ENCODE measurements at places on chromosomes 1 and 21.

DNA sequence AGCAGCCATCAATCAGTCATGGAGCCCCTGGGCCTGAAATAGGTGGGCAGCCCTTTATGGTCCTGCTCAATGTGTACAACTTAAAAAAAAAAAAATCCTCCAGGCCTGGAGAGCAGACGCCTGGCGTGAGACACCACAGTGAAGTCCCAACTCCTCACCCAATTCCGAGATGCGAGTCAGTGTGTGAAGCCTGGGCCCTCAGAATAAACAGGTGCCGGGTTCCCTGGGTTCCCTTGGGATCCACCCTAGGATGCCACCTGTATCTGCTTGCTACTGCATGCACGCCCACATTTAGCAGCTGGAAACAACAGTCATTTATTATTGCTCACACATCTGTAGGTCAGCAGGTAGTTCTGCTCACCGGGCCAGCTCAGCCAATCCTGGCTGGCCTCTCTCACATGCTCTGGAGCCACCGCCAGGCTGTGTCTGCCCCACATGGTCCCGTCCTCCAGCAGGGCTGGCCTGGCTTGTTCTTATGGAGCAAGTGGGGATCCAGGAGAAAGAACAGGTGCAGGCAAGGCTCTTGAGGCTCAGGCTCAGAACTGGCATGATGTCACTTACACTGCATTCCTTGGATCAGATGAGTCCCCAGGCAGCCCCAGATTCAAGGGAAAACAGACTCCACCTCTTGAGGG is 172.7 kb downstream of the NPHP4 start:
- no peak for DNase-seq

- no peak for DNase-seq
Observed at GRCh38 chr1:29645586-29645985, 409.3 kb downstream of the PTPRU start.

- DNase-seq: no peak
Observed at GRCh38 chr21:15221799-15222386, 157.1 kb upstream of the NRIP1 start.

DNA sequence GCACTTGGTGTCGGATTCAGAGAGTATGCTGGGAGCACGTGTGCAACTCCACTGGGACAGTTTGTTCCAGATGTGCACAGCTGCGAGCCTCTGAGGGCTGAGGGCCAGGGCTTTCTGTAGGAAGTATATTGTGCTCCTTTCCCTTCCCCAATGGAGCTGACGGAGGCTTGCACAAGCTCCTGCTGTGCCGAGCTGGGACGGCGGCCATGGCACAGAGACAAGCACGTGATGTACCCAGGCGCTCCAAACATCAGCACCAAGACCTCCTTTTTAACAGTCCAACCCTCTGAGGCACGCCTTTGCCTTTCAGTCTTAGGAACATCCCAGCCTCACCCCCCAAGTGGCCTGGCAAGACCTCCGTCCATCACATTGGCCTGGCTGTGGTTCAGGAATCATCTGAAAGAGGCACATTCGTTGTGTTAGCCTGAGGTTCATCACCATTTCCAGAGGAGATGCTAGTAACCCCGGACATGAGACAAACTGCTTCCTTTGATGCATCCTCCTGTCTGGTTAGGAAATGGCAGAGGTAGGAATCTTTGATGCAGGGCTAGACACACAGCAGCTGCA is 339.2 kb upstream of the KAZN start:
- no peak for DNase-seq

DNA sequence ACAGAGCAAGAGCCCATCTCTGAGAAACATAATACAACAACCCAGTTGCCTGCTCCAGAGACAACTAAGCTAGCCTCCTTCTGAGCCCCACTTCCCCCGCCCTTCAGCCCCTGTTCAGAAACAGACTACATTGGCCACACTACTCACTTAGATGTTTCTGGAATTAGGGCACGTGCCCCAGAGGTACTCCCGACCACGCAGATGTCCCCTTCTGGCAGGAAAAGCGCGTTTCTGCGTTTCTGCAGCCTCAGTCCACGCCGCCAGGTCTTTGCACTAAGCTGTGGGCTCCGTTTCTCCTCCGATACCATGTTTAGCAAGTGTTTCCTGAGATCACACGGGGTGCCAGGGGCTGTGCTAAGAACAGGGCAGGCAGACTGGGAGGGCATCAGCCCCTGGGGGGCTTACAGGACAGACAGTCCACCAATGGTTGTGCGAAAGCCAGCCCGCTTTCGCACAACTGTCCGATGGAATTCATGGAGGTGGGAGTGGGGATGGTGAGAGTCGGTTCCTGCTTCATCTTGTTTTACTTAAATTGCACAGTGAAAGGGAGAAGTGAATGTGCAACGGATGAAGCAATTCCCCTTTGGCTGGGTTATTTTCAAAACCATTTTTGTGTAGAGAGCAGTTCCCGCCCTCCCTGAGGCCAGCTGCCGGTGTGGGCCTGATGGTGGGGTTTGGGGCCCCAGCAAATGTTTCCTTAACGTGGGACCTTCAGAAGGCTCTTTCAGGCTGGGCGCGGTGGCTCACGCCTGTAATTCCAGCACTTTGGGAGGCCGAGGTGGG is 2.7 kb downstream of the PIK3CD start:
- no peak for DNase-seq

DNA sequence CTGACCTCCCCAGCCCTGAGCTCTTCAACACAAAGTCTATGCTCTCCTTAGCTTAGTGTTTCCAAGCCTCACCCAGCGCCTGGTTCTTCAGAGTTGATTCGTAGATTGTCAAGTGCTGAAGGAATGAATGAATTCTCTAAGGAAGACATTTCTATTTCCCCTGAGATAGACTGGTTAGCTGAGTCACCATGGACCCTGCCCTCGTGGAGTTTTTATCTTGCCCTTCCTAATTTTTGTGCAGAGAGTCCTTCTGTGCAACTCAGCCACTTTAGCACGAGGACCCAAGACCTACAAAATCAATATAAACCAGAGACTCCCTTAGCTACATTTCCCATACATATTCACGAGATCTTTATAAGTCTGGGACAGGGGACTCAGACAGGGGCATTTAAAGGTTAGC is 2.6 kb upstream of the CD244 start:
- DNase-seq: no peak

GRCh38 chr1:116115476-116116439 is 4.6 kb downstream of the MAB21L3 start:
- peak; percentile 80 for DNase-seq

GRCh38 chr21:40080385-40080784 is 213.1 kb downstream of the PCP4 start:
- no peak for DNase-seq

DNA sequence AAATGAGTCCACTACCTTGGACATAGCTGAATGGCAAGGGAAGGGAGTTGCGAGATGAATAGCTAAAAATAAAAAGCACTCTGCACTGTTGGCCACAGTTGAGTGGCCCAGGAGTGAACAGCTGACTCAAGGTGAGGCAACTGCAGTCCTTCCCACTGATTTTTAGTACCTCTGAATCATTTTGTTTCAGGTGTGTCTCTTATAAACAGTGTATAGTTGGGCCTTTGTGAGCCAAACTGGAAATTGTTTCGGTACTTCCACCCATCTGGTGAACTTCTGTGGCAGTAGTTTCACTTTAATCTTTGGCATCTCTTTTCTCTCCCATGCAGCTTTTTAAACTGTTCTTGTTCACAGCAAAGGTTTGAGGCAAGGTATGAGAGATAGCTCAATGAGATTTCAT is 122.7 kb downstream of the VAV3 start:
- no peak for DNase-seq

GRCh38 chr1:178997428-178997827 is 28.3 kb upstream of the FAM20B start:
- no peak for DNase-seq

GRCh38 chr1:115313182-115313581 is 24.9 kb downstream of the NGF start:
- no peak for DNase-seq

DNA sequence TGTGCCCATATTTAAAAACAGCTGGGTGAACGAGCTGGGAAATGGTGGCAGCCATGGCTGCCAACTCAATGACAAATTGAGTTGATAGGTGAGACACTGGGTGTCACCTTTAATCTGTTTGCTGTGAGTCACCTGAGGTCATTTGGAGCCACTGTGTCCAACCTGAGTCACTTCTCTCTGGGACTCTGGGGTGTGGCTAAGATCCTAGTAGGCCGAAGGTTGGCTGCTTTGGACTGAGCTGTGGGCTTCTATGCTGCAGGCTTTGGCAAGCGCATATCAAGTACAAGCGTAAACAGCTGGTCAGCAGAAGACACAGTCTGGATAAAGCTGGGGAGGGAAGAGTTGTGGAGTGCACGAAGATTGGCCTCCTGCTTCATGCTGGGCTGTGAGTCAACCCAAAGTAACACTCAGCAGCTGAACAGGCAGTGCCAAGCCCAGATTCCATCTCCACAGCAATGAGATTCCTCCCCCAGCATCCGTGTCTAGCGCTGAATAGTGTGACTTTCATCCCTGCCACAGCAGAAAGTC is 24.0 kb downstream of the TEX35 start:
- peak; percentile 93 for DNase-seq

GRCh38 chr1:18628511-18628910 is 2.1 kb upstream of the PAX7 start:
- DNase-seq: no peak

DNA sequence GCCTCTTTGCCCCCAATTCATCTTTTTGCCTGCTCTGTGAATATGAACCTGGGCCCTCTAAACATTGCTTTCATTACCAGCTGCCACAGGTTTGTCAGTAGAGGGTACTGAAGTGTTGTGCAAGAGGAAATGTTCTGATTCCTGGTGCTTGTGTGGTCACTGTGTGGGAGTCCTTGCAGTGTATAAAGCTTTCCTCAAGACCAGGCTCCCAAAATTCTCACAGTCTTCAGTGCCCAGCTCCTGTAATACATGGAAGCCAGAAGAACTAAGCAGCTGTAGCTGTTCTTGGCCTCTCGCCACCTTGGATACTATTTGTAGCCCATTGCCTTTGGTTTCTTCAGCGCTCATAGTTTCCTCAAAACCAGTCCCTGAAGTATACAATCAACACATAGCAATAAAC is 1046.2 kb downstream of the BRINP3 start:
- no peak for DNase-seq

DNA sequence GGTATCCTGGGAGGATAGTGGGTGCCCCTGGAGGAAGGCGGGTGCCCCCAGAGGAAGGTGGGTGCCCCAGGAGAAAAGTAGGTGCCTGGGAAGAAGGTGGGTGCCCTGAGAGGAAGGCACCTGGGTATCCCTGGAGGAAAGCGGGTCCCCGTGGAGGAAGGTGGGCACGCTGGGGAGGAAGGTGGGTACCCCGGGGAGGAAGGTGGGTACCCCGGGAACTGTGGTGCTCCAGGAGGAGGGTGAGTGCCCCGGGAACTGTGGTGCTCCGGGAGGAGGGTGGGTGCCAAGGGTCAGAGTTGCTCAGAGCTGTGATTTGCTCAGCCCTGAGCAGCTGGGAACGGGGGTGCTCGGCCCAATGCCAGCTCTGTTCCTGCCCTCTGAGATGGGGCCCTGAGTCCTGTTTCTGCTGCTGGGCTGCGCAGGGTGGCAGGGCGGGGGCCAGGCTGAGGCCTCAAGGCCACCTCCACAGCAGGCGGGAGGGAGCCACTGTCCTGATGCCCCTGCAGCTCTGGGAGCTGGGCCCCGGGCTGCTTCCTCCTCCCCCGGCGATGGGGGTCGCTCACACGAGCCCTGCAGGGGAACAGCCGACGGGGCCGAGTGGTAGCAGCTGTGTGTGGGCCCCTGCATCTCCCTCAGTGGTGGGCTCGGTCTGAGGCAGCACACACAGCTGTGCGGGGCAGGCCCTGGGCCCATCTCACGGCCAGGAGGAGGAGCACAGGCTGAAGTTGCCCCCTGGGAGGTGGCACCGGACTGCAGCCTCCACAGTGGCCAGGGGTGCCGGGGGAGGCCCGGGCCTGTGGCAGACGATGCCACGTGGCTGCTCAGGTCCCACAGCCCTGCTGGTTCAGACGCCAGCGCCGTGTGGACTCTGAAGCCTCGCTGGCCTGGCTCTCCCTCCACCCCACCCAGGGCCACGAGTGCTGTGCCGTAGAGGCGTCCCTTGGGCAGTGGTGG is 57.4 kb downstream of the SLX9 start:
- DNase-seq: no peak

DNA sequence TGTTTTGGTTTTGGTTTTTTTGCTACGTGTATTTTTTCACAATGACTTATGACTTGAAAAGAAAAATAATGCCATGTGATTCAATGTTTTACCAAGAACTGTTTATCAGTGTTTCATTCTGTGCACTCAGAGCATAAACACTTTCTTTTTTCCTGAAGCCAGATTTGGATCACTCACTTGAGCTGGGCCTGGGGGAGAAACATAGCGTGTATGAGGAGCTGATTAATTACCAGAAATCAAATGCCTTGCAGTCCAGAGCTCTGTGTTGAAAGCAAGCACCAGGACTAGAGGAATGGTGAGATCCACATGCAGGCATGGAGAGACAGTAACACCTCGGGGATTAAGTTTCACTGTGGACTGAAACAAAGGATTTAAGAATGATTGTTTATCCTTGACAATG is 642.1 kb upstream of the ADGRL2 start:
- peak; percentile 56 for DNase-seq

DNA sequence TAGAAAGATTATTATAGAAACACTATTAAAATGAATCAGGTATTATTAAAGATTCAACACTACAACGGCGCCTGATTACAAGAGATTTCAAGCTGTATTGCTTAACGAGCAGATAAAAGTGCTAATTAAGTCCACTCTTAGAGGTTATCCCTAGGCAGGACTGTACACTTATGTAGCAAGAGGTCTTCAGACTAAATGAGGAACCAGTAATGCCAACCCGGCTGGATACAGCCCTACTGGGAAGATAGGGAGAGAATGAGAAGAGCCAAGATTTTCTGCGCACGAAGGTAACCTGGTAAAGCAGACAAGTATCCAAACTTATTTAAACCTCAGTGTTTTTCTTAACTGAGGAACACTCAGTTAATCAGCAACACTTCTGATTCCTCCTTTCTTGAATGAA is 115.7 kb upstream of the HIVEP3 start:
- DNase-seq: no peak

- DNase-seq: no peak
Observed at GRCh38 chr1:90616395-90616794, 100.7 kb downstream of the BARHL2 start.

DNA sequence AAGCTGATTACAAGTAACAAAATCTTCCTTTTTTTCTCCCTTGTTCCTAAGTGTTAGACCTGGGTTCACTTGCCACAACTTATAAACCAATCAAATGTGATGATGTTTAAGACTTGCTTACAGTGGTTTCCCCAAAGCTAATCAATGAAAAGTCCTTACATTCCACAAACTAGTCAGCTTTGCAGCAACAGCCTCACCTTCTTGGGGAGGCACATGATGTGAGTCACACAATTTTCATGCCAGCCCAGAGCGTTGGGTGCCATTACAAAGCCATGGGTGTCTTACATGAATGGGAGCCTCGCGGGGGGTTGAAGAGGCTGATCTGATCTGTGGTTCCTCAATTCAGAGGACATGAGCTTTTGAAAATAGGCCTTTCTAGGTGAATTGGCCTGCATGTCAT is 91.6 kb upstream of the UBE2U start:
- DNase-seq: no peak

DNA sequence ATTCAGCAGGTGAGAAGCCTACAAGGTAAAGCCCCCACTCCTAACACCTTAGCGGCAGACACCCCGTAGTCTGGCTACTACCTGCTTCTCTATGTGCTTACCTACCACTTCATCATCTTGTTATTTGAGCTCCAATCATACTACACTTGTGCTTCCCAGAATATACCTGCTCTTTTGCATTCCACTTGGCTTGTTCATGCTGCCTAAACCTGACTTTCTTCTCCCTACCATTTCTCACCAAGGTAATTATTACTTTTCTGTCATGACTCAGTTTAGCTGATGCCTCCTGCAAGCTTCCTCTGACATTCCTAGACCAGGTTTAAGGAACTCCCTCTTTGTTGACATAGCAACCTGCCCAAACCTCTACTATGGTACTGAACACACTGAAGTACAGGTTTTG is 495.6 kb upstream of the C1orf87 start:
- DNase-seq: no peak

Measured in AG08396 (cell line).